Natural killer cell treated with Interleukin-12 subunit alpha and Interleukin-12 subunit beta and Interleukin-15 and Interleukin-18, amount 100 ng/mL, for 72 hours (primary cell): ENCODE measurements at places on chromosomes 2 and 18. TPM values are rescaled to one million over a fixed set of nuclear protein-coding genes. Genes with fewer than 3 reads are reported as not detected.

TLX2 gene
- total RNA-seq: 0.95 TPM

CFC1 gene
- total RNA-seq: not detected

CACNB4 gene
- 0.40 TPM for total RNA-seq

C1GALT1C1L gene
- total RNA-seq: not detected

MTLN gene
- total RNA-seq: 58.0 TPM

TTLL4 gene
- total RNA-seq: 36.2 TPM

SULT1C2 gene
- not detected for total RNA-seq

TFCP2L1 gene
- 0.33 TPM for total RNA-seq

TRIM43 gene
- not detected for total RNA-seq

PLCL1 gene
- total RNA-seq: 0.14 TPM

TMEM182 gene
- total RNA-seq: 3.6 TPM

MAP3K19 gene
- total RNA-seq: not detected

DNA sequence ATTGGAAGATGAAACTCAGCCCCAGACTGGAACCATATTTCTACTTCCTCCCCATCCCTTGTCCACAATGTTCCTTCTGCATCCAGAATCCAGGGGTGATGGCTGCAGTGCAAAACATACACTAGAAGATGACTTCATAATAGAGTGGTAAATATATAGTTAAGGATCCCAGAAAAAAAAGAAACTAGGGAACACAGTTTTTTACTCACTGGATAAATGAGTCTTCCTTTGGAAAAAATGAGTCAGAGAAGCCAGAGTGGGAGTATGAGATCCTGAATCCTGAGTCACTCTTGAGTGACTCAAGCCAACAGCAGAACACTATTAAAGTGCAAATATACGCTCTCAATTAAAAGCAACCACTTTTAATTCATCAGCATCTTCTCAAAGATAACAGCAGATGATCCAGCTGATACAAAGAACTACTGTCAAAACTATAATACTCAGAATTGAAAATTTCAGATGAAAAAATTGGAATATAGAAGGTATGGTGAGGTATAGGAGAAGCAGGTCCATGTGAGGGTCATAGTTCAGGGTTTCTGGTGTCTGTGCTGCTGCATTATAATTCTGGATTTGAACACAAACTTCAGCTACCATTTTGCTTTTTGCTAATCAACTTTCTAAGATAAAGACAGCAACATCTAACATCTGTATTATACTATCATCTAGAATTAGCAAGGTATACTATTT, 987.2 kb upstream of the CDH2 start:
- no peak for DNase-seq

DNA sequence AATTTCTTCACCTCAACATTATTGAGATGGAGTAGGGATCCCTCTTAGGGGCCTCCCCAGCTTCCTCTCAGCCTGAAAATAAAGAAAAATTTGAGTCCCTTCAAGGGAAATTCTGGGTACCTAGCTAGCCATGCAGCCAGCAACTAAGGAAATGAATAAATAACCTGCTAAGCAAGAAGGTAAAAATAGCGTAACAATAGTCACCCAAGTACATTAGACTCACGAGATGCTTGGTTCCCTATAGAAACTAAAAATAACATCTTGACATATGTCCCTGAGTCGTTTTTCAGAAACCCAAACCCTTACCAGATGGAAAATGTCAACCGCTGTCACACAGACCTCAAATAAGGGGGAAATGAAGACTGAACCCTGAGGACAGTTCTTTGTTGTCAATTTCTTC, 51.9 kb downstream of the CACNB4 start:
- no peak for DNase-seq

- DNase-seq: no peak
Measured at GRCh38 chr2:57558312-57558711, 488.3 kb upstream of the VRK2 start.

GRCh38 chr2:98509542-98510321, 65.1 kb downstream of the INPP4A start:
- no peak for DNase-seq

GRCh38 chr2:145159676-145160075, 639.8 kb upstream of the ZEB2 start:
- DNase-seq: no peak

DNA sequence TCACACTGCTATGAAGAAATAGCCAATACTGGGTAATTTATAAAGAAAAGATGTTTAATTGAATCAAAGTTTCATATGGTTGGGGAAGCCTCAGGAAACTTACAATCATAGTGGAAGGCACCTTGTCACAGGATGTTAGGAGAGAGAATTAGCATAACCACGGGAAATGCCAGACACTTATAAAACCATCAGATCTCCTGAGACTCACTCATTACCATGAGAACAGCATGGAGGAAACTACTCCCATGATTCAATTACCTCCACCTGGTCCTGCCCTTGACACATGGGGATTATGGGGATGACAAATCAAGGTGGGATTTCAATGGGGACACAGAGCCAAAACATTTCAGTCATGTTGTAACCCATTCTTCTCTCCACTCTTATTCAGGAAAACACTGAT, 472.9 kb upstream of the FSIP2 start:
- no peak for DNase-seq

GRCh38 chr2:168853471-168853870, 36.8 kb downstream of the SPC25 start:
- DNase-seq: no peak

DNA sequence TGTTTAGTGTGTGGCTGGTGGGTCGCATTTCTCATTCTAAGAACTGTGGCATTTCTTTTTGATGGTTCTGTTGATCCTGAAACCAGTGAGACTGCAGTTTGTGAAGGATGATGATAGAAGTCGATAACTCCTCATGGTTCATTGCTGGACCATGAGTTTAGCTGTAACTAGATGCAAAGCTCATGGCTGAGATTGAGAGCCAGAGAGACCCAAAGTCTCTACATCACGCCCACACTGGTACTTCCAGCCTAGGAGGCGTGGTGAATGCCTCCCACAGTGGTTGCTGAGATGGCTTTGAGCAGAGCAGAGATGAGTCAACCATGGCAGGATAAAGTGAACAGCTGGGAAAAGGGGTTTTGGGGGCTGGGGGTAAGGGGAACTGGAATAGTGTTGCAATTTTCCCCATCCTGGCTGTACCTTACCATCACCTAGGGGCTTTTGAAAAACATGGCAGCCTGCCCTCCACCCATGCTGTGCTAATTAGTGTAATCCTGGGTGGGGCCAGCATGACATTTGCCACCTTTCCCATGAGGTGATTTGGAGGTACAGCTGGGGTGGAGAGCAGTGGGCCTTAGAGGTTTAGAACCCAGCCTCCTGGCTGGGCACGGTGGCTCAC, 24.1 kb downstream of the INPP4A start:
- DNase-seq: no peak

DNA sequence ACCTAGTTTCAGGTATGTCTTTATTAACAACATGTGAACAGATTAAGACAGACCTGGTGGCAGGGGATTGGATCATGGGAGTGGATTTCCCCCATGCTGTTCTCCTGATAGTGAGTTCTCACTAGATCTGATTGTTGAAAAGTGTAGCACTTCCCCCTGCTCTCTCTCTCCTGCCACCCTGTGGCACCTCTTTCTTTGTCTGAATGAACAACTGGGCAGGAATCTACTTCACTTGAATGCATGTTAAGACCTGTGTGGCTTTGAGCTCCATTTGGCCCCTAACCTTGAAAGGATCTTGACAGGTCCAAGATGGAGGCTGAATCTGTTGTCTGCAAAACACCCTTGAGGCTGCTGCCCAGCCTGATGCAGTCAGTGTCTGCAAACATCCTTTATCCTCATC, 194.4 kb downstream of the RNF144A start:
- DNase-seq: no peak

GRCh38 chr2:214679736-214680135, 129.7 kb downstream of the BARD1 start:
- no peak for DNase-seq

- peak; percentile 56 for DNase-seq
Measured at GRCh38 chr18:79597831-79598632, 81.6 kb upstream of the CTDP1 start.

GRCh38 chr2:72024451-72025175, 123.0 kb downstream of the CYP26B1 start:
- no peak for DNase-seq

- DNase-seq: no peak
Measured at GRCh38 chr2:154207288-154208047, 335.7 kb downstream of the GALNT13 start.

DNA sequence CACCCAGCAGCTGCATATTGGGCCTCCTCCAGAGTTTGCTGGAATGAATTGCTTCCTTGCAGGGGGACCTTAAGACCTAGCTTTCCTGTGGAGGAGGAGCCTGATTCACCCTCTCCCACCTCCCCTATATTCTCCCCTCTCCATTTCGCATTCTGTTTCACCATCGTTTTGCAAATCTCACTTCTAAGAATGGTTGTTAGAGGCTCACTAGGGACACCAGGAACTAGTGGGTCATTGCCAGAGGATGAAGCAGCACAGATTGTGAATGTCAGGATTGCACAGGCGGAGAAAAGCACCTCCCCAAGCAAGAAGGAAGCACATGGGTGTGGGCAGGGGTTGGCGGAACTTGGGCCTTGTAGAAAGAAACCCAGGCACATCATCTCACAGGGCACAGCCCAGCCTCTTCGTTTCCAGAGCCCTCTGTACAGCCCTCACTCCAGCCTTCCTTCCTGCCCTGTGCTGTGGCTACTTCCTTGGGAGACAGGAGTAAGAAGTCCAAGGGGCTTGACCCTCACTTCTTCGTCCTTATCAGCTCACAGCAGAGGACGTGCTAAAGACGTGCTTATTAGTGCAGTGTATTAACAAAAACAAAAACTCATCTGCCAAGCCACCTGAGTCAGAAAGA, 63.4 kb downstream of the TACR1 start:
- DNase-seq: no peak

GRCh38 chr2:236872015-236872414, 213.7 kb upstream of the COPS8 start:
- DNase-seq: no peak

GRCh38 chr2:19810637-19811036, 91.1 kb downstream of the TTC32 start:
- no peak for DNase-seq

DNA sequence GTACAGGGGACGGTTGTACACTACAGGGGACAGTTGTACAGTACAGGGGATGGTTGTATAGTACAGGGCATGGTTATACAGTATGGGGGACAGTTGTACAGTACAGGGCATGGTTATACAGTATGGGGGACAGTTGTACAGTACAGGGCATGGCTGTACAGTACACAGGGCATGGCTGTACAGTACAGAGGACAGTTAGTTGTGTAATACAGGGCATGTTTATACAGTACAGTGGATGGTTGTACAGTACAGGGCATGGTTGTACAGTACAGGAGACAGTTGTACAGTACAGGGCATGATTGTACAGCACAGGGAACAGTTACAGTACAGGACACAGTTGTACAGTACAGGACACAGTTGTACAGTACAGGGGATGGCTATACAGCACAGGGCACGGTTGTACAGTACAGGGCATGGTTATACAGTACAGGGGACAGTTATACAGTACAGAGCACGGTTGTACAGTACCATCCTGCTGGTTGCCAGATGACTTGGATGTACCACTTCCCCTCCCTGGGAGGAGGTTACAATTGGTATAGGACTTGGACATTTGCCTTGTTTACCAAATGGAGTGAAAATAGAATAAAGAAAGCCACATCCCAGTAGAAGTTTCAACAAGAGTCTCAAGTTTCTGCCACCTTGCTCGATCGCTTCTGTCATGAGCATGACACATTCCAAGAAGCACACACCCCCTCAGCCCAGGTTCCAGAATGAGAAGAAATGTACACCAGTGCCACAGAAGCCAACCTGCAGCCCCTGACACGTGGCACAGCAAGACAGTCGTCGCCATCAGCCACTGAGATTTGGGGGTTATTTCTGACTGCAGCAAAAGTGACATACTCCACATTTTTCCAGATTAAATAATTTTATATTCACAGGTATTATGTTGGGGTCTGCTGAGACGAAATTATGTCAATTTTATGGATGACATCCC, 16.0 kb downstream of the CYRIA start:
- no peak for DNase-seq

DNA sequence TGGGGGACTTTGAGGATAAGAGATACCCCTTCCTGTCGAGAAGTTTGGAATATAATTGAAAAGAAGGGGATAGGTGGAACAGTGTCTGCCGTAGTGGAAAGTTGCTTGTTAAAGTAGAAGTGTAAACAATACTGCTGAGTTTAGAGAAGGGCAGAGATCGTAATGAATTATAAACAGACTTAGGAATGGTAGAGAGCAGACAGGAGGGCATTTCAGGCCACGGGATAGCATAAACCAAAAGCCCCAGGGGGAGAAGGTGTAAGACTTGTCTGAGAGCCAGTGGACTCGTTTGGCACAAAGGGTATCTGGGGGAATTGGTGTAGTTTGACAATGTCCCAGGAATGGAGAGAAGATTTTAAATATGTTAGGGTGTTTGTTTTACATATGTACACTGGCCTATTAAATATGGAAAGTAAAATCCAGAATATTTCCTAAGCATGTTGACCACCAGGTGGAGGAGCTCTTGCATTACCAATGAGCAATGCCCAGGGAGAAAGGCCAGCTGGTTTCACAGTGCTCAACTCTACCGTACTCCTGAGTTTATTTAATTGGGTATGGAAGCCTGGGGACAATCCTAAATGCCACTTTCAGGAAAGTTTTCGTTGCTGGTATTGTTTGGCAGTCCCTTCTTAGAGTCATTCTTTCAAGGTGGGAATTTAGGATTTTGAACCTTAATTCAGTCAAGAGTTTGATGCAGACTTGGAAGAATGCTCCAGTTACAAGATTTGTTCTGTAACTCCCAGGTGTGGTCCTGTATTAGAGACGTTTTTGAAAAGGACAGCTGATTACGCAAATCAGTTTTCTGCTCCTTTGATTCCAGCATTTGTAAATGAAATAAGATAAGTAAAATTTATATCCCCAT, 7.5 kb downstream of the COPS8 start:
- no peak for DNase-seq

DNA sequence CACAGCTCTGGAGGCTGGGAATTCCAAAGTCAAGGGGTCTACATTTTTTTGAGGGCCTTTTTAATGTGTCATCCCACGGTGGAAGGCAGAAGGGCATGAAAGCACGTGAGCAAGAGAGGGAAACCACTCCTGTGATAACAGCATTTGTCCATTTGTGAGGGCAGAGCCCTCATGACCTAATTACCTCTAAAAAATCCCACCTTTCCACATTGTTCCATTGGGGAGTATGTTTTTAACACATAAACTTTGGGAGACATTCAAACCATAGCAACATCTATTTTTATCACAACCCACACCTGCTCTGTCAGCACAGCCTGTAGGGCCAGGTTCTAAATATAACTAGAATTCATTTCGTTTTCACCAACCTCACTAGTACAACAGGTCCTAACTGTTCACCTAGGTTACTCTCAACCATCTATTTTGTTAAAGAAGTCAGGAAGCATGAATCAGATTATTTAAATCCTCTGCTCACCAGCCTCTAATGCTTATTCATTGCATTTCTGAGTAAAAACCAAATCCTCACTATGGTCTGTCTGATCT, 92.2 kb upstream of the DPP10 start:
- DNase-seq: no peak

DNA sequence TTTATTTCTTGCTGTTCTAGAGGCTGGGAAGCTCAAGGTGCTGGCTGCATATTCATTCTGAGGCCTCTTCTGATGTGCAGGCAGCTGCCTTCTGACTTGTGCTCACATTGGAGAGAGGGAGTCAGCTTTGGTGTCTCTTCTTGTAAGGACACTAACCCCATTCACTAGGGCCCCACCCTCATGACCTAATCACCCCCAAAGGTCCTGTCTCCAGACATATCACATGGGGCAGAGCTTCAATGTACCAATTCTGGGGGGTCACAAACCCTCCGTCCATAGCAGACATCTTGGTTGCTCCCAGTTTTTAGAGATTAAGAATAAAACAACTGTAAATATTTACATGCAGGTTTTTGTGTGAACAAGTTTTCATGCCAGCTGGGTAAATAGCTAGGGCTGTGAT, 109.1 kb downstream of the RTP5 start:
- DNase-seq: no peak
